ENCODE measurements at places on chromosomes 12 and 14.

DNA sequence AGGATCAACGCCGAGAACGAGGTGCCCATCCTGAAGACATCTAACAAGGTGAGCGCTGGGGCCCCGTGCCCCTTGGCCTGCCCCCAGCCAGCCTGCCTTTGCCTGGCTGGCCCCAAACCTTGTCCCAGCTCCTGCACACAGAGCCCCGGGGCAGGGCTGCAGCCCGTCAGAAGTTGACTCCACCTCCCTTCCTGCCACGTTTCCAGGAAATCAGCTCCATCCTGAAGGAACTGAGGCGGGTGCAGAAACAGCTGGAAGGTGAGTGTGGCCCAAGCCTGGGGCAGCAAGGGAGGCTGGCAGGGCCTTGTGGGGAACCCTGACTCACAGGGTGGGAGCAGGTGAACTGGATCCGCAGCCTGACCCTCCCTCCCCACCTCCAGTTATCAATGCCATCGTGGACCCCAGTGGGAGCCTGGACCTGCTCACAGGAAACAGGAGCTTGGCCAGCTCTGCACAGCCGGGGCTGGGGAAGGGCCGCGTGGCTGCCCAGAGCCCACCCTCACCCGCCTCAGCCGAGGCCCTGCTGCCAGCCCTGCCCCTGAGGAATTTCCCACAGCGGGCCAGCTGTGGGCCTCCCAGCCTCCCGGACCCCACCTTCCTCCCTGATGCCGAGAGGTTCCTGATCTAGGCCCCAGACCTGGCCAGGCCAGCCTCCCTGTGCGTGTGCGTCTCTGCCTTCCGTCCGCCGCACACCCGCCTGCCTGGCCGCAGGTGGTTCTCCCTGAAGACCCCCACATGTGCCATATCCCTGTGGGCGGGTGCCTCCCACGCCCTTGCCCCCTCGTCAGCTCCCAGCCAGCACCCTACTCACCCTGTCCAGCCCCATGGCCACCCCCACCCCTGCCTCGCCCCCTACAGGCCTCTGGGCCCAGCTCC is 29.5 kb downstream of the CEP170B start:
- H3K36me3 ChIP-seq = peaks cover 9% of the 10 kb centered on the region
- no peak overlapping the region for H3K27ac ChIP-seq
- H3K4me3 ChIP-seq = no peak overlapping the region
- no peaks in the 10 kb centered on the region for H3K4me1 ChIP-seq

GRCh38 chr14:90194706-90195105 is 61.6 kb upstream of the PSMC1 start:
- H3K36me3 ChIP-seq = no peaks in the 10 kb centered on the region
- H3K27me3 ChIP-seq = peaks cover 6% of the 10 kb centered on the region
- H3K27ac ChIP-seq = no peak overlapping the region
- H3K4me1 ChIP-seq = no peaks in the 10 kb centered on the region

- no peak overlapping the region for H3K4me3 ChIP-seq
- H3K27ac ChIP-seq = peak overlapping the region; percentile 82
- H3K36me3 ChIP-seq = no peaks in the 10 kb centered on the region
Measured at GRCh38 chr12:47218191-47218654, 138.5 kb upstream of the AMIGO2 start.

DNA sequence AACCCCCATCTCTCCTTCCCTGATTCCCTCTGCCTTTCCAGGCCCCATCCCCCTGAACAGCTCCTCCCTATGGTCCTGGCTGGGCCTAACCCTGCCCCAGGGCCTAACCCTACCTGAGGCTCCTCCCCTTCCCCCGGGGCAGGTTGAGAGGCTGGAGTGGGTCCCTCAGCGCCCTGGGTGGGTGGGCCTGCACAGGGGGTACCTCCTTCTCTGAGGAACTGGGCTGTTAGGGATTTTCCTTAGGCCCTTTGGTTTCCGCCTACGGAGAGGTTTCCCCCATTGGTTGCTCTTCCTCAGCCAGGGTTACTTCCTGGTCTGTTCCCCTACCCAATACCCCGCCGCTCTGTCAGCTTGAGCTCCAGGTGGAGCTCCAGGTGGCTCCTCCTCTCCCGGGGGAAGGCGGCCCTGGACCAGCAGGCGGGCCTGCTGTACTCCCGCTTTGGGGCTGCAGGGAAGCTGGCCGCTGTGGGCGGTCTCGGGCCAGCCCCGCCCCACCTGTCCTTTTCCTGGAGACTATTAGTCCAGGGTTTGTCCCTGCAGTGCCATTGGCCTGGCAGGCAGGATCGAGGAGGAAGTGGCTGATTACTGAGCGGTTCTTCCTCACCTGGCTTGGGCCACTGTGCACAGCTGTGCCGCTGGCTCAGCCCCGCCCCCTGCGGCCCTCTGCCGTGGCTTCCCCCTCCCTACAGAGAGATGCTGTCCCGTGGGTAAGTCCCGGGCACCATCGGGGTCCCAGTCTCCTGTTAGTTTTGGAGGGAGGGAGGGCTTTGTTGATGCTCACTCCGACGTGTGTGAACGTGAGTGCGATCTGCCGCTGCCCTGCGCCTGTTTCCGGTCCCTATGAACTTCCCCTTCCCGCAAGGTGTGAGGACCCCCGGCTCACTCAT is 2.5 kb downstream of the C12orf57 start:
- H3K27ac ChIP-seq = peak overlapping the region; percentile 96
- H3K36me3 ChIP-seq = peaks cover 8% of the 10 kb centered on the region
- peak; percentile 98 for DNase-seq
- no peaks in the 10 kb centered on the region for H3K27me3 ChIP-seq
- peak overlapping the region; percentile 42 for H3K4me3 ChIP-seq

- H3K36me3 ChIP-seq = no peaks in the 10 kb centered on the region
- no peak overlapping the region for H3K27ac ChIP-seq
- H3K4me1 ChIP-seq = no peaks in the 10 kb centered on the region
Measured at GRCh38 chr14:92254786-92255185, 68.2 kb upstream of the SLC24A4 start.

DNA sequence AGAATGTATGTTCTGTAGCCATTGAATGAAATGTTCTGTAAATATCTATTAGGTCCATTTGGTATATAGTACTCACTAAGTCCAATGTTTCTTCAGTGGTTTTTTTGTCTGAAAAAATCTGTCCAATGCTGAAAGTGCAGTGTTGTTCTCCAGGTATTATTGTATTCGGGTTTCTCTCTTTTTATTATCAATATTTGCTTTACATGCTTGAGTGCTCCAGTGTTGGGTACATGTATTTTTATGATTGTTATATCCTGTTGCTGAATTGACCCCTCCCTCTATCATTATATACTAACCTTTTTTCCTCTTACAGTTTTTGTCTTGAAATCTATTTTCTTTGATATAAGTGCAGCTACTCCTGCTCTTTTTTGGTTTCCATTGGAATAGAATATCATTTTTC is 382.2 kb downstream of the CCER1 start:
- DNase-seq = no peak
- peaks cover 8% of the 10 kb centered on the region for H3K4me1 ChIP-seq
- no peaks in the 10 kb centered on the region for H3K36me3 ChIP-seq
- H3K4me3 ChIP-seq = no peak overlapping the region

DNA sequence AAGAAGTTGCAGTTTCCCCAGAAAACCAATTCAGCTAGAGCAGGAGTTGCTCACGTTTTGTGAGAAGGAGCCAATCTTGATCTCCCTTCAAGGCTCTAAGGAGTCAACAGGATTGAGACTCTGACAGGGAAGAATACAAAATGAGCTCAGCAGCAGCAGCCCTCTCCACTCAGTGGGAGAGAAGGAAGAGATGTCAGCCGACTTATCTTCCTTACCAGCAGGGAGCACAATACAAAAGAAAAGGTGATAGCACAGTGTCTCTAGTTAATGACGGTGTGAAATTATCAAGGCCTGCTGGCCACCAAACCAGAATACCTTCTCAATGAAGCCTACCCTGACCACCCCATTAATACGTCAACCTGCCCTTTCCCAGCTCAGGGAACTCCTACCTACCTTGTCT is 223.6 kb upstream of the TMPO start:
- DNase-seq = no peak
- H3K36me3 ChIP-seq = no peaks in the 10 kb centered on the region
- peaks cover 5% of the 10 kb centered on the region for H3K27me3 ChIP-seq
- no peak overlapping the region for H3K4me3 ChIP-seq

GRCh38 chr12:130990034-130990433 is 36.3 kb downstream of the ADGRD1 start:
- no peak for DNase-seq
- no peaks in the 10 kb centered on the region for H3K4me1 ChIP-seq
- peaks cover 3% of the 10 kb centered on the region for H3K27me3 ChIP-seq
- H3K36me3 ChIP-seq = no peaks in the 10 kb centered on the region
- H3K4me3 ChIP-seq = no peak overlapping the region
- no peak overlapping the region for H3K27ac ChIP-seq

All from RWPE2 (cell line).